GM04503 (cell line): ENCODE measurements at places on chromosomes 4 and X.

GRCh38 chr4:152606753-152607152 is 70.9 kb upstream of the FBXW7 start:
- DNase-seq: no peak

DNA sequence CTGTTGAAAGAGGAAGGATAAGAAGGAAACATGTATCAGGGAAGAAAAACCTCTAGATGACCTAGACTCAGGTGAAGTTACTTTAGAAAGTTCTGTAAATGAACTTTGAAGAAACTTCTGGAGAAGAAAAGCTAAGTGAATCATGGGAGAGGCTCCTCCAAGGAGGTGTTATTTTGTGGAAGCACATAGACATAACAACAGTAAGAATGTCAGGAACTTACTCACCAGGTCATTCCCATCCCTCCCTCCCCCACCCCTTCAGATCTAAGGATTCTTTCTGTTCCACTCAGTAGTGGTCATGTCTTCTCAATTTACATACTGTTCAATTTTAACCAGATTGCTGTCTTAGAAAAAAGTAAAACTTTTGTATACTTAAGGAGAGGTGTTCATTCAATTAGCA is 310.5 kb upstream of the DDX53 start:
- no peak for DNase-seq

- DNase-seq: peak; percentile 60
Observed at GRCh38 chr4:182492423-182492822, 249.2 kb downstream of the TENM3 start.

- DNase-seq: no peak
Observed at GRCh38 chr4:123826896-123827295, 430.3 kb downstream of the SPRY1 start.

DNA sequence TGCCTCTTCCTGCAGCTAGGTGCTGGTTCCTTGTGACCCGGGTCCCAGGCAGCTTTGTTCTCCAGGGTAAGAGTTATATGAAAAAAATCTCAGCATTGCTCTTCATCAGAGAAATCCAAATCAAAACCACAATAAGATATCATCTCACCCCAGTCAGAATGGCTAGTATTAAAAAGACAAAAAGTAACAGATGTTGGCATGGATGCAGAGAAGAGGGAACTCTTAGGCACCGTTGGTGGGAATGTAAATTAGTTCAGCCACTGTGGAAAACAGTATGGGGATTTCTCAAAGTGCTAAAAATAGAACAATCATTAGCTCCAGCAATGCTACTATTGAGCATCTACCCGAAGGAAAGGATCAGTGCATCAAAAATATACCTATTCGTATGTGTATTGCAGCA is 61.5 kb downstream of the SORCS2 start:
- DNase-seq: no peak

- DNase-seq: no peak
Observed at GRCh38 chr4:168853770-168854169, 156.3 kb downstream of the CBR4 start.

- DNase-seq: no peak
Observed at GRCh38 chr4:142696334-142697122, 149.6 kb downstream of the INPP4B start.

DNA sequence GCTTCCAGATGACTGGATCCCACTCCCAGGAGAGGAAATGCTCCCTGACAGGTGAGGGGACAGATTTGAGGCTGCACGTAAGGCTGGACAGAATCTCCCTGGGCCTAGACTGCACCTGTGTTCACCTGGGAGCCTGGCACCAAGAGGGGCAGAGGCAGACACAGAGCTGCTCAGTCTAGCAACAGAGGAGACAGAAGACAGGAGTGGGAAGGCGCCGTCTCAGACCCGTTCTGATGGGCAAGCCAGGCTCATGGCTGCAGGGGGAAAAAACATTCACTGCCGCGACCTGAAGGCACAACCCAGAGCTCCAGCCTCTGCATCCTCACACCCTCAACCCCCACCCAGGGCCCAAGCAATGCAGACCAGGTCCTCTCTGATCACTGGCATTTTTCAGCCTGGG is 16.8 kb downstream of the BCAP31 start:
- DNase-seq: no peak

GRCh38 chr4:20122198-20122988 is 129.3 kb upstream of the SLIT2 start:
- DNase-seq: no peak

- no peak for DNase-seq
Observed at GRCh38 chr4:15657366-15657765, 2.2 kb upstream of the FBXL5 start.

GRCh38 chr4:123455360-123455759 is 58.8 kb downstream of the SPRY1 start:
- DNase-seq: no peak

- DNase-seq: peak; percentile 27
Observed at GRCh38 chrX:10722851-10723250, 102.5 kb upstream of the MID1 start.

GRCh38 chr4:17385403-17385802 is 126.5 kb downstream of the QDPR start:
- DNase-seq: no peak

DNA sequence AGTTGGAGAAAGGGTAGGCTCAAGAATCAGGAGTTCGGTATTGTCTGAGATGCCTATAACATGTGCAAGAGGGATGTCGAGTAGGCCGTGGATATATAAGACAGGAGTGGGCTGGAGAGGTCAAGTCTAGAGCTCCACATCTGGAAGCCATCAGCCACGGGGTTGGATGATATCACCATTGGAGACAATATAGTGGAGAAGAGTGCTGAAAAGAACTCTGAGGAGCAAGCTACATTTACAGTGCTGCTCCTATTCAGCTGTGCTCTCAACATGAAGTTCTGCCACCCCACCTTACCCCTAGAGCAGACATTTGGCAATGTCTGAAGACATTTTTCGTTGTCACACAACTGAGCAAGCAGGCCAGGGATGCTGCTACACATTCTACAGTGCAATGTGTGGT is 20.9 kb upstream of the PLAC1 start:
- DNase-seq: peak; percentile 60

- no peak for DNase-seq
Observed at GRCh38 chrX:101393530-101394305, 2.9 kb downstream of the RPL36A start.

DNA sequence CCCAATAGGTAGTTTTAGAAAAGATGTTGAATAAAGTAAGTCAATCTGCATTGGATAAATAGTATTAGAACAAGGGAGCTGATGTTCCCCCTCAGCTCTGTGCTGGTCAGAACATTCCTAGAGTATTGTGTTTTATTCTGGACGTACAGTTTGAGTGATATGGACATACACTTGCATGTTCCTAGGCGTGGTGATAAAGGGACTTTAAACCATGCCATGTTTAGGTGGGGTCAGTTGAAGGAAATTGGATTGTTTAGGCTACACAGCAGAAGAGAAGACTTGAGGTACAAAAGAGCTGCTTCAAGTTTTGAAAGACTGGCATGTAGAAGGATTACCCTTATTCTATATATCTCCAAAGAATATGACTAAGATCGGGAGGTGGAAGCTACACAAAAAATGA is 21.6 kb downstream of the GK start:
- DNase-seq: no peak

DNA sequence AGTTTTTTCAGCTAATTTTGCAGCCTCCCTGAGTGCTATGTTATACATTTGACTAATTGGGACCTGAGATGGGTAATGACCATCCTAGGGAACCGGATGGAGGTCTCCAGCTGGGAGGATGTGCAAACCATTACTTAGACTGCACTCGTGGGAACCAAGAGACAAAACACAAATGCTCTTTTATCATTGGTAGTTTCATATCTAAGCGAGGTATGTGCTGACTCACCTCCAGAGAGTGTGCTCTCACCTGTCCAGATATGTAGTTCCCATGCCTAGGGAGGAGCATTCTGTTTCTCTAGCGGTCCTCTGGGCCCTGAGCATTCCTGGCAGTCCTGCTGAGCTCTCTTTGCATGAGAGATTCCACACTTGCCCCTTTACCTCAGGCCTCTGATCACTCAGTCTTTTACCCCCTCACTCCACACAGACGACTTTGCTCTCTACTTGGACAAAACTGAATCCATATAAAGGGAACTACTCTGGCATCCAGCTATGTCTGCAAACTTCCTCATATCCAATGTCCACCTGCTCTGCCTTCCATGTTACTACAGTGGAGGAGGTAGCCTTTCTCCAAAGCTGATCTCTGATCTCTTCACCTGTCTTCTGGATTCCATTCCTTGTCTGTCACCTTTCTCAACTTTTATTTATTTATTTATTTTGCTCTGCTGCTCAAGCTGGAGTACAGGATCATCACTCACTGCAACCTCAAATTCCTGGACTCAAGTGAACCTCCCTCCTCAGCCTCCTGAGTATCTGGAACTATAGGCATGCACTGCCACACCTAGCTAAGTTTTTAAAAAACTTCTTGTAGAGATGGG is 88.4 kb downstream of the LRP2BP start:
- no peak for DNase-seq

- peak; percentile 13 for DNase-seq
Observed at GRCh38 chrX:106481341-106481740, 130.4 kb upstream of the RADX start.

DNA sequence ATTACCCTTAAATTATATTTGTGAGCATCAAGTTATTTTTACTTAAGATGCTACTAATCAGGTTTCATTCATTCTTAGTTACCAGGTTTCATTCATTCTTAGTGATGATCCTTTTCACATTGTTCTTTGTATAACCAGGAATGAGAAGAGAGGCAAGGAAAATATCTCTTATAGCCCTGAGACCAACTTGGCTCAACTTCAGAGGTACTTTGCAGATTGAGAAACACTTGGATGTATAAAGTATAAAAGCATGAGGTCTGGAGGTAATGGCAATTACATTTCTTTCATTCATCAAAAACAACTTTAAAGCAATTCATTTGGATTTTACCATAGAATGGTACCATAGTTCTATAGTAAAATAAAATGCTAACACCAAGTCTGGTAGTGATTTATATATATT is 231.0 kb downstream of the PRDM5 start:
- DNase-seq: no peak

GRCh38 chrX:101550362-101550750 is at the start of gene ARMCX1:
TSS of gene ARMCX1 (plus strand) at chrX:101550547. CDS start at chrX:101552931, 2,384 bp downstream.
- DNase-seq: peak; percentile 26

DNA sequence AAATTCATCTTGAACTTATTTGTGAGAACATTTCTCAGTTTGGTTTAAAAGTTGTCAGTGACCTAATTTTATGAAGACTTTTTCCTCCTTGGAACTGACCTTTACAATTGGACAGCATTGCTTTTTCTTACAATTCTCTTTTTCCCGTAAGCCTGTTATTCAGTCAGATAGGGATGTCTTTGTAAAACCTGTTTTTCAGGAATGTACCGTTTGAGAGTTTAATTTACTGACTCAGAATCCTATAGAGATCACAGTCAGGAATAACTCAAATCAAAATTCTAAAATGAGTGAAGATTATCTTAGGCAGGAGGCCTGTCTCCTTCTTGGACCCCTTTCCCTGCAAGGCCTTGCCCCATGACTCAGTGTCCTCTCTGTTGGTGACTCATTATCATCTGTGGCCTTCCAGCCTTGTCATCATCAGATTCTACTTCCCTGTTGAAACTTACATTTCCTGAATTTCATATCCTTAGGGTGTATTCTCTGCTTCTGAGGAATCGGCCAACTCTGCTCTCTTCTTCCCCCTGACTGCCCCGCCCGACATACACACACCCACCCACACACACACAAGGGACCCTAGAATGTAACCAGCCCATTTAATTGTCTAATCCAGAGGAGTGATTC is 99.8 kb downstream of the ARHGAP10 start:
- peak; percentile 64 for DNase-seq

GRCh38 chrX:107721318-107721717 is 54.3 kb downstream of the TSC22D3 start:
- no peak for DNase-seq

GRCh38 chr4:139278485-139278884 is 1.5 kb downstream of the MGARP start:
- DNase-seq: no peak

DNA sequence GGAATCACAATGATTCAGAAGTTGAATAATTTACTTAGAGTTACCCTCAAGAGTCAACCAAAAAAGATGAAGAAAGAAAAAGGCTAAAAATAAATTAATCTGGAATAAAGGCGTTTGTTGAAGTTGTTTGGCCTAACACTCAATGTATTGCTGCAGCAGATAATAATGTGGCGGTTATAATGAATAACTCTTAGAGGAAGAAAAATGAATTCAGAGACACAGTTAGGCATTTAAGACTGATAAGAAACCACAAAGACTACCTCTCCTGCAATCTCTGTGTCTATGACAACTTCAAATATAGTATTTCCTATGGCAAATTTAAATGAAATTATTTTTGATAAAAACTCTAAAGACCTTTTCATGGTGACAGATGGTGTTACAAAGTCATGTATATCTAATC is 1369.1 kb upstream of the AGA start:
- DNase-seq: no peak

DNA sequence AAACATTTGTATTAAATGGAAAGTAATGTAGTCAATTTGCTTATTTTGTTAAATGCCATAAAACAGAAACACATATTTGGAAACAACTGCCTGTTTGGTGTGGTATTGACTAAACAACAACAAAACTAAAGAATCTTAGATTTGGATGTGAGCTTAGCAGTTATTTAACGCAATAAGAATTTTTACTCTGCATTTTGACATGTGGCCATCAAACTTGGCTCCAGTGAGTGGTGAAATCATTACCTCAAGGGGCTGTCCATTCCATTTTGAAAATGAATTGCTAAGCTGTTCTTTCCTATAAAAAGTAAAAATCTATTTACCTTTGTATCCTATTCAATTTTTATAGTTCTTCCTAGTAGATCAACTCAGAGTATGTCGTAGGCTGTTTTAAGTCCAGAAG is 84.2 kb downstream of the DKK2 start:
- no peak for DNase-seq

GRCh38 chr4:29756966-29757365 is 963.2 kb upstream of the PCDH7 start:
- no peak for DNase-seq

DNA sequence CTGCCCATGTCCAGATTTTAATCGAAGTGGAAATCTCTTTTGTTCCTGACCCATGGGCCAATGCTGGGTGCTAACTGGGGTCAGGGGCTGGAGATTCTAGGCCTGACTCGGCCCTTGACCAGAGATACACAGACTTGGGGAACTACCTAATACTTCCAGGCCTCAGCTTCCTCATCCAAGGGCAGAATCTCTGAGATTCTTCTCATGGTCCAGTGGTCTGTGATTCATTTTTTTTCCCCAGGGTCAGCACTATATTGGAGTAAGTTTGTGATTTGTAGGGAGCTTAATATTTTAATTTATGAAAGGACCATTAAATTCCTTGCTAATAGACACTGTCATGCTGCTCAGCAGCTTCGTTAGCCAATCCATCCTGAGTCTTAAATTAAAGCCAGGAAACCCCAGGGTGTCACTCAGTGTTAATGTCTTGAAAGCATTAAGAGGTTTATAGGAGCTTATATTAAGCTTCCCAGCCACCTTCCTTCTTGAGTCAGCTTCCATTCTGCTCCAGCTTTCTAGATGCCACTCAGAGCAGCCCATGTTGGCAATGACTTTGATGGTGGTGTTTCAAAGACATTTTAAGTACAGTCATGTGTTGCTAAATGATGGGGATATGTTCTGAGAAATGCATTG is 27.0 kb upstream of the PROM1 start:
- no peak for DNase-seq
